Ammon's horn (tissue), 1 donor: ENCODE measurements at places on chromosomes 7 and 10.

GRCh38 chr7:64807731-64808365 lies 13.6 kb downstream of the ZNF138 start:
- DNase-seq, result no peak

- no peak for DNase-seq
Measured at GRCh38 chr7:128022631-128023532, 8.4 kb downstream of the LRRC4 start.

GRCh38 chr7:117871401-117871777 lies 1.9 kb downstream of the CTTNBP2 start:
- DNase-seq, result peak; percentile 16

- no peak for DNase-seq
Measured at GRCh38 chr7:8988267-8988666, 554.9 kb downstream of the NXPH1 start.

- no peak for DNase-seq
Measured at GRCh38 chr10:1629326-1630198, 107.8 kb downstream of the ADARB2 start.

- DNase-seq, result no peak
Measured at GRCh38 chr10:102299873-102300272, 54.5 kb downstream of the GBF1 start.

- DNase-seq, result no peak
Measured at GRCh38 chr10:74947781-74948401, 121.5 kb downstream of the KAT6B start.
